ENCODE measurements at places on chromosomes 5 and 9. TPM values are rescaled to one million over a fixed set of nuclear protein-coding genes. Genes with fewer than 3 reads are reported as not detected.

The LNPEP gene
- 22.8 TPM for total RNA-seq

- no peak for DNase-seq
These were observed 69.9 kb upstream of the NIPAL4 start for GRCh38 chr5:157390133-157390532.

DNA sequence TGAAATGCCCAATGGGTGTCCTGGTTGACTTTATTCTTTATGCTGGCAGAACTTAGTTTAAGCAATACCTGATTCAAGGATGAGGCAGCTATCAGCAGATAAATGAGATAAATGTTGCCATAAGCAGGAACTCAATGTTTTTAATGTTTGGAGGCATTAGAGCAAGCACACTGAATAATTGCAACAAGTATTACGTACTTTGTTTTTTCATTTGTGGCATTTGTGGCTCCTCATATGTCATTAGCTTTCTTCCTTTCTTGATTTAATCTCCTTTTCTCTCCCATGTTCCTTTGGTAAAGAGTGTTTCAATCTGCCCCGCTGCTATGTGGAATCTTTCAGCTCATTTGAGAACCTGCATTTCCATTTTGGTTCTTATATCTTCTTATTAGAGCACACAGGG lies 6.4 kb upstream of the NR3C1 start:
- no peak for DNase-seq

The ZFP62 gene
- 8.4 TPM for total RNA-seq

GRCh38 chr5:148145916-148146315 lies 22.4 kb upstream of the SPINK14 start:
- no peak for DNase-seq

The PLPP7 gene
- 3.4 TPM for total RNA-seq

- no peak for DNase-seq
These were observed 31.0 kb upstream of the RXRA start for GRCh38 chr9:134295101-134295745.

The FAXDC2 gene
- 3.4 TPM for total RNA-seq

DNA sequence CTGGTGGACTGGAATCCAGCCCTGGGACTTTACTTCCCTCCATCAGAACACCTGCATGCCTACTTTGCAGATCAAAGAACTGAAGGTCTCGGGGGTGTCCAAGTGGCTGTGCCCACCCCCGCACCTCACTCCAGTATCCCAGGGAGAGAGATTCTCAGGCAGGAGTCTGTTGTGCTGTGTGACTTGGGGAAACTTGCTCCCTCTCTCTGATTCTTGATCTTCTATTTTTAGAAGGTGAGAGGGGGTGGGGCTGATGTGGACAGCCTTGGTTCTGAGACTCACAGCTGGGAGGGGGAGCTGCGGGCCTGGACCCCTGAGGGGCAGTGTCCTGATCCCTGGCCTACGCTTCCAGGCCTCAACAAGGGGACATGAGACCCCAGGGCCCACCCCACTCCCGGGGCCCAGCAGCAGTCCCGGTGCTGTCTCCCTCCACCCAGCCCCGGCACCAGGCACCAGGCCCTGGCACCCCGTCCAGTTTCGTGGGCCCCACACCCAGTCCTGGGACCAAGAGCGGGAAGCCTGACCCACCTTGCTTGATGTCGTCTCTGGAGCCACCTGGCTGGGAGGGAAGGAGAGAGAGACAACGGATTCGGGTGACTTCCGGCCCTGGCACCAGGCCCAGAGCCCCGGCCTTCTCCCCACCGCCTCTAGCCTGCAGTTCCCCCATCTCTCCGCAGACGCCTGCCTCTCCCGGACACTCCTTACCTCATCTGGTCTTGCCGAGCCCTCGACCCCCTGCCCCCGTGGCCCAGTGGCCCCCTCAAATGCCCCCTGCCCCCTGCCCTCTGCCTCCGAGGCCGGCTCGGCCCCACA lies 74.0 kb upstream of the SPTLC1 start:
- DNase-seq: no peak

The TNC gene
- total RNA-seq: 151 TPM

The REEP2 gene
- 0.32 TPM for total RNA-seq

DNA sequence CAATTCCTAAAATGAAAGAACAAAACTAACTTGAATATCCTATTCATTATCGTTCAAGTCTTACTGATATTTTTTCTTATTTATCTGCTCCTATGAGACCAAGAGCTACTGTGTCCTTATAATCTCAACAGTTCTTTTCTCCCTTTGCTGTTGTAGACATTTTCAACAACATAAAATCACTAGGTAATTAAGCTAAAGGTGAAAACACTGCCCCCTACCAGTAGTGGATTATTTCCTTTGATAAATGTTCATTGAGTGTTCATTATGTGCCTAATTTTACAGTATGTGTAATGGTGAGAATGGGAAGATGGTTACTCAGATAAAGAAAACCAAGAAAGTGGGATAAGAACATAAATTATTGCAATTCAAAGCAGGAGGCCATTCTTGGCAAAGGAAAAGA lies 41.4 kb upstream of the PAPPA start:
- peak; percentile 36 for DNase-seq

- DNase-seq: peak; percentile 29
These were observed 2.3 kb upstream of the SLC12A2 start for GRCh38 chr5:128081111-128081851.

The HTR4 gene
- not detected for total RNA-seq

The LPAR1 gene
- total RNA-seq: 33.8 TPM

The IGIP gene
- 1.6 TPM for total RNA-seq

DNA sequence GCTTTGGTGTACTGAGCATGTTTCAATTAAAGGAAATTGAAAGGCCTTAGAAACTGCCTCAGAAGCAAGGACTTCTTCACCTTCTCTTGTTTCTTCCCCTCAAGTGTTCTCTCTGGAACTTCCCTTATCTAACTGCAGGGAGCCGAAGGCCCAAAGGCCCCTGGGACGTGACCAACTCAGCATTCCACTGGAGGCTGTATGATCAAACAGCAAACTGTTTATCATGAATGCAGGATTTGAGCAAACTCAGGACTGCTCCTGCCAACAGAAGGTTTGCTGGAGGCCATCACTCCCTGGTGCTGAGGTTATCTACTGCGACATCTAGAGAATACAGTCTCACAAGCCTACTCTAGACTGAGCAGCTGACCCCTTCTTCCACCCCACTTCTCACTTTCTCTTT lies 4.8 kb upstream of the CDH10 start:
- DNase-seq: peak; percentile 6

DNA sequence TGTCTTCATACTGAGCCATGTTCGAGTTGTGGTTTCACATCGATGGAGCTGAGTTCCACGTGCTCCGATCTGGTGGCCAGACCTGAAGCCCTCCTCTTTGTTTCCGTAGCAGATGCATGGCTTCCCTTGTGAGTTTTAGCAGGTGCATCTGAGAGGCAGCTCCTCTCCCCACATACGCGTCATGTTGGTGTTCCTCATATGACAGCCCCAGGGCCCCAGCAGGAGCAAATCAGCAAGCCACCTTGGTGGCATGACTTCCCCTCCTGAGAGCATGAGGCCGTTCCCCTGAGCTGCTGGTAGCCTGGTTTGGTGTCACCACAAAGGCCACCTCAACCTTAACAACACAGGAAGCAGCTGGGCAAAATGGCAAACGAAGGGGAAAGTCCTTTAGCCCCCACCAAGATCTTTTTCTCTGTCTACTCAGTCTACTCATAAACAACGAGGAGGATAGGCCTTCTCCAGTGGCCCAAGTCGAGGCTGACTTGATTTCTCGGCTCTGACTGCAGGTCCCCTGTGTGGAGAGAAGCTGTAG lies 5.9 kb downstream of the CYFIP2 start:
- DNase-seq: no peak

The FAM81B gene
- not detected for total RNA-seq

- no peak for DNase-seq
These were observed 223.0 kb upstream of the NUDT12 start for GRCh38 chr5:103785569-103785968.

- no peak for DNase-seq
These were observed 27.1 kb downstream of the COX7C start for GRCh38 chr5:86644843-86645242.

The LAMC3 gene
- total RNA-seq: not detected

DNA sequence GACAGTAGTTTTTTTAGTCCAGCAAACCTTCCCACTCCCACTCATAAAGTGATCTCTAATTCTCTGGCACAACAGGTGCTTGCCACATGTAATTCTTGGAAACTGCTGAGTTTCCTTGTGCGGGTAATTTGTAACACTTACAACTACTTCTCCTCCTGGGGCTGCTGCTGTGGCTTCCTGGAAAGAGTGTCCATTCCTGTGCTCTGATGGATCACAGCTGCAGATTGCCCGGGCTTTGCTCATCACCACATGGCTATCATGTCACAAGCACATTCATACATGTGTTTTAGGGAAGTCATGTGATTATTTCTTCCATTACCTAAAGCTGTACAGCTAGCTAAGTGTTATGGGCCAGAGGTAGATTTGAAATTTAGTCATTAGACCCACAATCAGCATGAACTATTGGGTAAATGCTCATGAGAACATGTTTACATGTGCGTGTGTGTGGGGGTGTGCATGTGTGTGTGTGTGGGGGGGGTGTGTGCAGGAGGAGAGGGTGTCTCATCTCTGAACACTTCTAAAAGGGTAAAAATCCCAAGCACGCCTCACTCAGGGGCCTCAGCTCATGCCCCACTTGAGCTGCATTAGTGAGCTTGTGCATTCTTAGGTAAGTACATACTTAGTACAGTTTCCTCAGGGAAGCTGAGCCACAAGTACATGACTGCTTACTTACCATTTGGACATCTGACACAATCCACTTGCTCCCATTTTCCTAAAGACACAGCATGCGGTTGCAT lies 118.1 kb upstream of the CCDC112 start:
- no peak for DNase-seq

GRCh38 chr5:54176066-54176830 lies 134.1 kb downstream of the ARL15 start:
- DNase-seq: no peak

The GBGT1 gene
- total RNA-seq: 0.05 TPM

DNA sequence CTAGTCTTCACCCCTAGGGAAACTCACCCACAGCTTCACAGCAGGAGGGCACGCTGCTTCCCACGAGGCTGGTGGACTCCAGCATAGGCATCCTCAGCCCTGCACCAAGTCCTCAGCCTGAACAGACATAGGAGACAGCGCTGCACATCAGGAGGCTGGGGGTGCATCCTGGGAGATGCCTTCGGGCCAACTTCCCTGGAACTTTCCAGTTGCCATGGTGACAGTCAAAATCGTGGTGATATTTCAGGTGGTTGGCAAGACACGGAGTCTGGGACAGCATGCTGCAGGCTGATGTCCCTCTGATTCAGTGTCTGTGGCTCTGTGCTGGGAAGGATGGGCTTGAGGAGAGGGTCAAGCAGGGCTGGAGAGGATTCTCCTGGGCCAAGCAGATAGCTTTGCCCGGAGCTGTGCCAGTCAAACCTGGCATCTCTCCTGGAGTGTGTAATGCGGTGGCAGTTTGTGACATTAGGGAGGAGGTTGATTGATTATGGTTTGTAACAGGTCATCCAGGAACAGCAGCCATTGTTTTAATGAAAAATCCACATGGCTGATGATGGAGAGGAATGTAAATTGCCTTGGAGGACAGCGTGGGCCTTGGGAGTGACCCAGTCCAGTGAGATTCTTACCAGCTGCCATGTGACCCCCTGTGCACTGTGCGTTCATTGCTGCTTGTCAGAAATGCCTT lies 35.6 kb upstream of the SEMA4D start:
- DNase-seq: peak; percentile 71

- DNase-seq: no peak
These were observed 448.3 kb downstream of the TLE4 start for GRCh38 chr9:80020056-80020455.

The HNRNPK gene
- 762 TPM for total RNA-seq

DNA sequence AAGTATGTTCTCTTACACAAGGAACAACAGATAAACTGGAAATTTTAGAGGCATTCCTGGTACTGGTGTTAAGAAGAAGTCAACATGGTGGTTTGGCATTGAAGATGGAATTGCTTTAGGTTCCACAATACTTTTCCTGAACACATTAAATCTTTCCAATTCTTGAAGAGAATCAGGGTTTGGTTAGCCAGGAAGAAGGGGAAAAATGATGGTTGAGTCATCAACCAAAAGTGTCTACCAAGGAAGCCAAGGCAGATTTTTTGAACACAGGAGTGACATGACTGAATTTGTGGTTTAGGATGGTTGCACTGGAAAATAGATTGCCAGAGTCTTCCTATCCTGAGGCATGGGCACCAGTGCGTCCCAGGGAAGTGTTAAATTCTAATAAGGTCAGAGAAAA lies 433.4 kb downstream of the TMEM38B start:
- DNase-seq: peak; percentile 0

The ADGRV1 gene
- 0.47 TPM for total RNA-seq

- DNase-seq: no peak
These were observed 196.2 kb downstream of the AOPEP start for GRCh38 chr9:94922691-94923107.

- no peak for DNase-seq
These were observed 127.8 kb downstream of the FOCAD start for GRCh38 chr9:20811872-20812271.

DNA sequence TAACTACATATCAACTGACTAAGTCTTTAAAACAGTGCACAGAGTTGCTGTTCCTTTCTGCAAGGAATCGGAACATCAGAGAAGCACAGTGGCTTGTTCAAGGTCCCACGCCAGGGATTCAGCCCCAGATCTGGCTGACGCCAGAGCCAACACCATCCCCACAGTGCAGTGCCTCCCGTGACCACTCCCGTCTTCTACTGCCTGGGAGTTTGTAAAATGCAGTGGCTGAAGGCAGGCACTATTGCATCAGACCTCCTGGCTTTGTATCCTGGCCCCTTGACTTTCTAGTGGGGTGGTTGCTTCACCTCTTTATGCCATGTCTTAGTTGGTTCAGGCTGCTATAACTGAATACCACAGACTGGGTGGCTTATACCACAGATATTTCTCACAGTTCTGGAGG lies 131.0 kb downstream of the NSG2 start:
- DNase-seq: no peak

- no peak for DNase-seq
These were observed 1.3 kb downstream of the EDIL3 start for GRCh38 chr5:84383296-84383815.

GRCh38 chr9:14433351-14434157 lies 119.6 kb upstream of the NFIB start:
- peak; percentile 50 for DNase-seq

The TRIP13 gene
- 44.5 TPM for total RNA-seq

All from M059J (cell line).